Left lung (tissue), 14 donors: ENCODE measurements at places on chromosomes 3 and 15. TPM values are rescaled to one million over a fixed set of nuclear protein-coding genes. Genes with fewer than 3 reads are reported as not detected.

DNA sequence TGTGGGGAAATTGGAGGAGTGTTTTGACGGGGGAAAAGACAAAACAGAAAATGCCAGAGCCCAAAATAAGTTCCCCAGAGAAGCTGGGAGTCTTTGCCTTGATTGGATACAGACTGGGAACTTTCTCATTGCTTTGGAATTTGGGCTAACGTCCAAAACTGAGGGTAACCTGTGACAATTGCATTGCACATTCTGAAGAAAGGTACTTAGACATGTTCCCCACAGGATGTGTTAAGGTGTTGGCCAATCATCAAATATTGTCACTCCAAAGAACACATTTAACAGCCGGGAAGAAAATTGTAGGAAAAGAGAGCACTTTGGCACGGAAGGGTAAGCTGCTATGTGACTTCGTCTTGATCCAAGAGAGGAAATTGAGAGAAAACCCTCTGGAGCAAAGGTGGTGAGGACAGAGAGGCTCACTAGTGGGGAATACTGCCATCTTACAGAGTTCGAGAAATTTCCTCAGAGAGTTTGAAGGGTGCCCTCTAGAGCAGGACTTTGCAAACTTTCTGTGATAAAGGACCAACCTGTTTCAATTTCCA is 619.5 kb upstream of the TBL1XR1 start:
- DNase-seq = no peak

DNA sequence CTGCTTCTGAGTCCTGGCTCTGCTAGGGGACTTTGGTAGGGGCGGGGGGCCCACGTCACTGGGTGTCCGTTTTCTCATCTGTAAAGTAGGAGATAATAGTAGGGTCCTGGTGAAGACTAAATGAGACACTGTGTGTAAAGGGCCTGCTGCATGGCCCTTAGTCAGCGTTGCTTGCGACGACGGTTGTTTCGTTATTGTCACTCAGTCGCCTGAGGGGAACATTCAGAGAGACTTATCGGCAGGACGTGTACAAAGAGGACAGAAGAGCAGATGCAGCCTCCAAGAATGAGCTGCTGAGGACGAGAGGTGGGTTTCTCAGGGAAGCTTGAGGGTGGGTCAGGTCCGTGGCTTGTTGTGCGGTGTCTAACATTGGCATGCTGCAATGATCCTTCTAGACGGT is 52.9 kb upstream of the MEX3B start:
- no peak for DNase-seq

DNA sequence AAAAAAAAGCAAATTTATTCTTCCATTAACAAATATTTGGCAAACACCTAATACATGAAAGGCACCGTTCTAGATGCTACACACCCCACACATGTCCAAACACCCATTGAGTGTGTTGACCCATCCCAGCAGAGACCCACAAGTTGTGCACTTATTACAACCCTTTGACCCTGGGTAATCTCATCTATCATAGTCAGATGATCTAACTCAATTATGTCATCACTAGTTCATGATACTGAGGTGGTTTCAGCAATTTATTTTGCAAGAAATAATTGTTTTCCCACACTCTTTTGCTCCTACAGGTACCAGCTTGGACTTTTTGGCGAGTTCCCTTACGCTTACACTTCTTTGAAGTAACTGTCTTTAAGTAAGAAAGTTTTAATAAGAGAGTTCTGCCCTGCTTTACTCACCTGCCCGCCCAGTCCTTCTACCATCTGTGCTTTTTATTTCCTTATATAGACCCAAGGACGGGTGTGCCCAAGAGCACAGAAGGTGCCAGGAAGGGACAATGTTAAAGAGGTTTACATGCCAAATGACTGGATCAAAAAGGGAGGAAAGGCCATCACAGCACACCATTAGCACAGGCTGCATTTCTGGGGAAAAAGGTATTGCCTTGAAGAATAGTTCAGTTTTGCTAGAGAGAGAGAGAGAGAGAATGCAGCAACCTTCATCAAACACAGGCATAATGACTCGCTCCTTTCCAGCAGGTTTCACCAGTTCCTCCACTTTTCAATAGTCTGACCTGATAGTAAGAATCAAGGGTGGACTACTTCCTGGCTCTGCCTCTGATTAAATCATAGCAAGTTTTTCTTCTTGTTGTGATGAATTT is 54.5 kb upstream of the ATP11B start:
- peak; percentile 73 for DNase-seq

GRCh38 chr3:20324664-20325478 is 138.9 kb upstream of the SGO1 start:
- DNase-seq = no peak

- no peak for DNase-seq
Observed at GRCh38 chr3:194098081-194098842, 37.7 kb upstream of the HES1 start.

DNA sequence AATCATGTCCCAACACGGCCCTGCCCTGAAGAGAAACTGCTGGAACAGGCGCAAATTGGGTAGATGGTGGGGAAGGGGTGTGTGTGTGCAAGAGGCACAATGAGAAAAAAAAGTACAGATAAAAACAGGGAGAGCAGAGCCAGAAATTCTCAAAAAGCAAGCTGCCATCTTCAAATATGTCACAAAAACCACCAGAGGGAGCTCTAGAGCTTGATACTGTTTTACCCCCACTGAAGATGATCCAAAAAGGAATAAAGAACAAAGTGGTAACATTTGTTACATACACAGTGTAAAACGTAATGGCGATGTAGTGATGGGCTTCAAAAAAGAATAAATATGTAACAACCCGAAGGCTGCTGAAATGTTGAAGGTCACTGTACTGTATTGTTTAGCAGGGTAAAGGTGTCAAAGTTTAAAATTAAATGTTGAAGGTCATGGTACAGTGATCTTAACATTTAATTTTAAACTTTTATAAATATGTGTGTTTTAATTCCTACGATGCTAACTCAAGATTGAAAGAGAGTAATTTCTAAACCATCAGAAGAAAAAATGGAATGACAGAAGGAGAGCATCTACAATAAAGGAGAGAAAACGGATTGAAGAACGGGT is 6.0 kb downstream of the SNRPA1 start:
- DNase-seq = no peak

Gene KBTBD12
- 1.1 TPM for polyA plus RNA-seq

Gene PRSS50
- polyA plus RNA-seq = 0.78 TPM

Gene AP3S2
- 31.1 TPM for polyA plus RNA-seq

Gene OR5AC2
- polyA plus RNA-seq = not detected
